Stimulated activated naive CD4-positive, alpha-beta T cell treated with Interleukin-2 at 50 U/mL for 16 hours (primary cell): ENCODE measurements at places on chromosomes 3 and 15.

- no peak for DNase-seq
Observed at GRCh38 chr3:108388136-108389132, 92.1 kb downstream of the HHLA2 start.

GRCh38 chr3:59023612-59024011, 26.2 kb downstream of the CFAP20DC start:
- no peak for DNase-seq

DNA sequence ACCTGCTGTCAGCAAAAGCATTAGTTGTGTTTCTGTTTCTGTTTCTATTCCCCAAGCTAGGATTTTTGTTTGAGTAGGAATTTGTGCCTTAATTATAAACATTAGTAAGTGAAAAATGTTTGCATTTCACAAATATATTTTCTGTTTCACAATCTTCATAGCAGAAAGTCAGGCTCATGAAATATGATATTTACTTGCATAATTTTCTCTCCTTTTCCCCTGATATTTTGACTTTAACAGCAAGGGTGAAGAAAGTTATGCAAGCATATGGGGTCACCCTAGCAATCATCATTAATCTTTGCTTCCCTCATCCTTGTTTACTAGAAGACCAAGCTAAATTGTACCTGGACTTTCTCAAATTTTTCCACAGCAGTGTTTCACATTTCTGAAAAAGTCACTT, 140.3 kb upstream of the SEMA6D start:
- no peak for DNase-seq

DNA sequence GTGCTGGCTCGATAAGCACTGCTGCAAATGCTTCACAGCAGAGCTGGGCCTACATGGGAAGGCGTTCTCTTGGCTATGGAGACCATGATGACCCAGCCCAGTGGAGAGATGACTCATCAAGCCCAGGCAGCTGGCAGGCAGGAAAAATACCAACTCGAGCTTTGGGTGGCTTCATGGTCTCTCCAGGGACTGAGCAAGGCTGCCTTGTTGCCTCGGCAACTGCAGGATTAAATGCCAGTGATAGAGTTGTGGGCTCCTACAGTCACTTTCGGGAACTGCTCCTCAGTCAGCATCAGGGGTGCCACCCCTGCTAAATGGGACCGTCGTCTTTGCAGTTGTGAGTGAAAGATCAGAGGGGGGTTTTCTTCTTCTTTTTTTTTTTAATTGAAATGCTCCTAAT, 54.6 kb upstream of the MYZAP start:
- DNase-seq = no peak

- no peak for DNase-seq
Observed at GRCh38 chr3:46400000-46400734, 6.7 kb downstream of the CCR5AS start.

GRCh38 chr3:144394032-144394431, 422.4 kb downstream of the DIPK2A start:
- DNase-seq = no peak

- DNase-seq = no peak
Observed at GRCh38 chr15:89105147-89105546, 16.9 kb downstream of the ABHD2 start.

DNA sequence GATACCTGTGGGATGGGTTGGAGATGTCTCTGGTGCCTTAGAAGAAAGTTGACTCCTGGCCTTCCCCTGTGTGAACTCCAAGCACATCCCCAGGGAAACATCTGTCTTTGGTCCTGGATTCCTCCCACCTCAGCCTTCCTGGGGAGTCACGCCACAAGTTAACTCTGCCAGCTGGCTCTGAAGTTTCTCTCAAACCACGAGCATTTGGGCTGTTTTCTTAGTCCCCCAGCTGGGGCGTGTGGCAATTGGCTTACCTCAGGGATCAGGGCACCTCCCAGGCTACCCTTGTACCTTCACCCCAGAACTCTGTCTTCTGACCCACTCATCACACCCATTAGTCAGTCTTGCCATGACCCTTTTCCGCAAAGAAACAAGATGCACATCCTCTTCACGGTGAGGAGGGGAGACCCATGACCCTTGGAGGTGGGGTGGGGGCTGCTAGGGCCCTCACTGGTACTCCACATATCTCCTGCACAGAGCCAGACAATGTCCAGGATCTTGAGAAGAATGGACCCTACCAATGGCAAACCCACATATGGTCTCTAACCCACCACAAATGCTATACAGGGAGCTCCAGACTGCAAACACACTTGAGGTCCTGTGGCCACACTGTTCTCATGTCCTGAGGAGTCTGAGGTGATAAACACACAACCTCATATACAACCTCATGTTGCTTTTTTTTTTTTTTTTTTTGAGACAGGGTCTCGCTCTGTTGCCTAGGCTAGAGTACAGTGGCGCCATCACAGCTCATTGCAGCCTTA, 3.9 kb downstream of the NEIL1 start:
- no peak for DNase-seq

- DNase-seq = no peak
Observed at GRCh38 chr15:68330416-68330815, 52.9 kb downstream of the FEM1B start.

DNA sequence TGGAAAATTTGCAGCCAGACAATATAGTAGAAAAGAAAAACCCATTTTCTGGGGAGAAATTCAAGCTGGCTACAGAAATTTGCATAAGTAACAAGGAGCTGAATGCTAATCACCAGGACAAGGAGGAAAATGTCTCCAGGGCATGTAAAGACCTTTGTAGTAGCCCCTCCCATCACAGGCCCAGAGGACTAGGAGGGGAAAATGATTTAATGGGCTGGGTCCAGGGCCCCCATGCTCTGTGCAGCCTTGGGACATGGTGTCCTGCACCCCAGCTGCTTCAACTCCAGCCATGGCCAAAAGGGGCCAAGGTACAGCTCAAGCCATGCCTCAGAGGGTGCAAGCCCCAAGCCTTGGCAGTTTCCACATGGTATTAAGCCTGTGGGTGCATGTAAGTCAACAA, 197.6 kb upstream of the POU1F1 start:
- DNase-seq = no peak

DNA sequence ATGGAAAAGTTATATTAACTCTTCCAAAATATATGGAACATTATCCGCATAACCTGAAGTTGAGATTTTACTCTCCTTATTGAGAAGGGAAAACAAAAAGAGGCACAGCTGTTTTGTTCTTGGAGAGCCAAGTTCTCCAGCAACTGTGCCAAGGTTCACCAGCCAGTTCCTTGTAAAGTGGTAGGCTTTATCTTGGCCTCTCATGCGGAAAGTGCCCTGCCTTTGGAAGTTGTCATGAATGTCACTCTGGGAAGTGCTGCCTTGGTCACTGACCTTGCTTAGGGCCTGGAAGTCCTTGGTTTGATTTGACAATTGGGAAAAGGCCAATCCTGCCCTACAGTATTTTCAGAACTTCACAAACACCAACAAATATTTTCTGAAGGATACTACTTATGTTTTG, 44.2 kb upstream of the THRB start:
- no peak for DNase-seq

- no peak for DNase-seq
Observed at GRCh38 chr3:12400616-12401194, 83.6 kb upstream of the TSEN2 start.

DNA sequence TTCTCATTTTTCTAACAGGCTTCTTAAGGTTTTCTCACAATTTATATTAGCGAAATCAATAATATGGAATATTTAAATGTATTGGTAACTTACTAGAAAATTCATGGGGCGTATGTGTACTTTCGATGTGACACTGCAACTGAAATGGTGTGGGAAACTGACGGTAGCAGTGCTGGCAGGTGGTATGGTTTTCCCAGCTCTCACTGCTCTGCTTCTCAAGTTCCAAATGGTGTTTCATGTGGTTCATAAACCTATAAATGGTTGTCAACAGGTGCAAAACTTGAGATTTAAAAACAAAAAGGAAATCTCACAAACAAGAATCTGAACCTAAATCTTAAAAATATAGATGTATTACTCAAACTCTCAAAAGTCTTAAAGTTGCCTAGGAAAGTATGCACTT, 54.7 kb downstream of the ZNF280D start:
- no peak for DNase-seq

GRCh38 chr3:4467522-4467867, 426 bp upstream of the SUMF1 start:
- no peak for DNase-seq

DNA sequence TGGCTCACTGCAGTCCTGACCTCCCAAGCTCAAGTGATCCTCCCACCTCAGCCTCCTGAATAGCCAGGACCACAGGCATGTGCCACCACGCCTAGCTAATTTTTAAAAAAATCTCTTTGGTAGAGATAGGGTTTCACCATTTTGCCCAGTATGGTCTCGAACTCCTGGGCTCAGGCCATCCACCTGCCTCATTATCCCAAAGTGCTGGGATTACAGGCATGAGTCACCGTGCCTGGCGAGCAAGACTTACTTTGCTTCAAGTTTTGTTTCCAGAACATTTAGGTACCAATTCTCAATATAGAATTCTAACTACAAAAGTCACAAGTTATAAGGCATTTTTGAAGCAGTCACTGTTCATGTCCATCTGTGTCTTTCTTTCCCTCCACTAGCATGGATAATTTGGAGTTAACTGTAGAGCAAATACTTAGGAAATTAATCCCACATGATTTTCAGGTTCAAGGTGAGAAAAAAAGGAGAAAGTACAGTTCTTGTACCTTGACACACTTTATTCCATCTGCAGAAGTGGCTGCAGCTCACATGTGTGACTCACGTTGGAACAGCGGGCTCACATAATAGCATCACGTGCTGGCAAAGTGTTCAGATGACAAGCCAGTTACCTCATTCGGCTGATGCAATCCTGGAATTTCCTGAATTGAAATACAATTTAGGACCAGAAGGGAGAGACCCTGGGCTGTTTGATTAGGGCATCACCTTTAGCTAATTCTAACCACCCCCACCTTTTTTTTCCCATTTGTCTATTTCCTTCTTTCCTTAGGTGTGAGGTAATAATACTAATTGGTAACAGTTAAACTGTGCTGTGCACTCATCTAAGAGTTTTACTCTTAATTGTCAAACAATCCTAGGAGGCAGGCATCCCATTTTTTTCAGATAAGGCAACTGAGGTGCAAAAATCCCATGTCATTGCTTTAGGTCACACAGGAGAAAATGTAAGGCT, 46.9 kb upstream of the NEDD4 start:
- DNase-seq = peak; percentile 25

- DNase-seq = no peak
Observed at GRCh38 chr3:160106905-160107861, 118.0 kb upstream of the C3orf80 start.

- no peak for DNase-seq
Observed at GRCh38 chr3:15645740-15646501, 44.4 kb downstream of the BTD start.

DNA sequence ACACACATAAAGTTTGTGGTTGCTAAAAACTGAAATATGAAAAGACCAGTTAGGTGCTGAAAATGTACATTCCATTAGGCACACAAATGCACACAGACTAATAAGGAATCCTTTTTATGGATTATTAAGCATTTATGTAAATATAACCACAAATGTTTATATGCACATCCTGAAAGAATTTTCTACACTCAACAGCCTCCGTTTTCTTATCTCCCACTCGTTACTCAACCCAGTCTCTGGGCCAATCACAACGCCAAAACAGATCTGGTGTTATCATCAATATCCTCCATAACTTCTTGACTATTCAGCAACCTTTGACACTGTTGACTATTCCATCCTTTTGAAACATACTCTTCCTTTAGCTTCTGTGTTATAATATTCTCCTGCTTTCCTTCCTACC, 136.4 kb downstream of the ATP8B4 start:
- no peak for DNase-seq

GRCh38 chr3:81500039-81500438, 261.4 kb downstream of the GBE1 start:
- DNase-seq = no peak

- no peak for DNase-seq
Observed at GRCh38 chr3:168002786-168003368, 92.8 kb downstream of the GOLIM4 start.

- no peak for DNase-seq
Observed at GRCh38 chr3:76624164-76624563, 415.7 kb upstream of the ROBO2 start.

- DNase-seq = peak; percentile 1
Observed at GRCh38 chr3:142724682-142725356, 985 bp downstream of the TRPC1 start.

GRCh38 chr3:122977746-122978466, 49.7 kb downstream of the SEMA5B start:
- no peak for DNase-seq

GRCh38 chr15:96361309-96362010, 31.0 kb downstream of the NR2F2 start:
- no peak for DNase-seq
